ENCODE measurements at places on chromosomes 11 and 22. TPM values are rescaled to one million over a fixed set of nuclear protein-coding genes. Genes with fewer than 3 reads are reported as not detected.

The RFPL2 gene
- polyA plus RNA-seq, result 0.40 TPM

The MMP8 gene
- not detected for polyA plus RNA-seq

The NXPE1 gene
- polyA plus RNA-seq, result not detected

The XNDC1N gene
- polyA plus RNA-seq, result 9.0 TPM

The SMTN gene
- polyA plus RNA-seq, result 34.0 TPM

- peak within 1 kb of the TSS; percentile 76 for H3K4me3 ChIP-seq
- peaks cover 36% of the 10 kb centered on the region for H3K4me1 ChIP-seq
- H3K27ac ChIP-seq, result no peak within 1 kb of the TSS
- no peaks in the 10 kb centered on the region for H3K36me3 ChIP-seq
- H3K27me3 ChIP-seq, result peaks cover 48% of the 10 kb centered on the region
These were observed at the start of gene C1QTNF5 for GRCh38 chr11:119340335-119341221. TSS of gene C1QTNF5 (minus strand) at chr11:119340883. CDS start at chr11:119340397, 486 bp downstream.

- H3K4me3 ChIP-seq, result no peak overlapping the region
- no peak overlapping the region for H3K27ac ChIP-seq
- no peaks in the 10 kb centered on the region for H3K27me3 ChIP-seq
- peaks cover 7% of the 10 kb centered on the region for H3K36me3 ChIP-seq
- peaks cover 10% of the 10 kb centered on the region for H3K4me1 ChIP-seq
These were observed 2.3 kb upstream of the ANKRD13D start for GRCh38 chr11:67286621-67287333.

GRCh38 chr11:65787649-65788622 lies 1.1 kb downstream of the OVOL1 start:
- peak; percentile 91 for DNase-seq
- H3K27me3 ChIP-seq, result peaks cover 58% of the 10 kb centered on the region
- peaks cover 29% of the 10 kb centered on the region for H3K4me1 ChIP-seq
- no peaks in the 10 kb centered on the region for H3K36me3 ChIP-seq

- H3K27me3 ChIP-seq, result no peaks in the 10 kb centered on the region
- no peaks in the 10 kb centered on the region for H3K36me3 ChIP-seq
- no peak overlapping the region for H3K27ac ChIP-seq
These were observed 18.3 kb downstream of the AMPD3 start for GRCh38 chr11:10473371-10473770.

GRCh38 chr11:72585762-72586311 lies 88.4 kb downstream of the PDE2A start:
- no peak overlapping the region for H3K4me3 ChIP-seq
- H3K4me1 ChIP-seq, result peaks cover 12% of the 10 kb centered on the region
- no peak overlapping the region for H3K27ac ChIP-seq
- H3K27me3 ChIP-seq, result peaks cover 60% of the 10 kb centered on the region
- H3K36me3 ChIP-seq, result no peaks in the 10 kb centered on the region

- no peaks in the 10 kb centered on the region for H3K27me3 ChIP-seq
- H3K4me3 ChIP-seq, result peak overlapping the region; percentile 47
- no peaks in the 10 kb centered on the region for H3K36me3 ChIP-seq
- no peak for DNase-seq
- H3K4me1 ChIP-seq, result peaks cover 6% of the 10 kb centered on the region
- no peak overlapping the region for H3K27ac ChIP-seq
These were observed 583 bp upstream of the PKP3 start for GRCh38 chr11:393219-394033.

GRCh38 chr11:131441051-131441810 lies 70.8 kb downstream of the NTM start:
- H3K4me3 ChIP-seq, result no peak overlapping the region
- peaks cover 6% of the 10 kb centered on the region for H3K36me3 ChIP-seq
- H3K27me3 ChIP-seq, result no peaks in the 10 kb centered on the region

GRCh38 chr11:108826136-108826535 lies 161.3 kb downstream of the DDX10 start:
- H3K4me1 ChIP-seq, result no peaks in the 10 kb centered on the region
- H3K4me3 ChIP-seq, result no peak overlapping the region
- H3K36me3 ChIP-seq, result no peaks in the 10 kb centered on the region
- no peak overlapping the region for H3K27ac ChIP-seq
- DNase-seq, result no peak

DNA sequence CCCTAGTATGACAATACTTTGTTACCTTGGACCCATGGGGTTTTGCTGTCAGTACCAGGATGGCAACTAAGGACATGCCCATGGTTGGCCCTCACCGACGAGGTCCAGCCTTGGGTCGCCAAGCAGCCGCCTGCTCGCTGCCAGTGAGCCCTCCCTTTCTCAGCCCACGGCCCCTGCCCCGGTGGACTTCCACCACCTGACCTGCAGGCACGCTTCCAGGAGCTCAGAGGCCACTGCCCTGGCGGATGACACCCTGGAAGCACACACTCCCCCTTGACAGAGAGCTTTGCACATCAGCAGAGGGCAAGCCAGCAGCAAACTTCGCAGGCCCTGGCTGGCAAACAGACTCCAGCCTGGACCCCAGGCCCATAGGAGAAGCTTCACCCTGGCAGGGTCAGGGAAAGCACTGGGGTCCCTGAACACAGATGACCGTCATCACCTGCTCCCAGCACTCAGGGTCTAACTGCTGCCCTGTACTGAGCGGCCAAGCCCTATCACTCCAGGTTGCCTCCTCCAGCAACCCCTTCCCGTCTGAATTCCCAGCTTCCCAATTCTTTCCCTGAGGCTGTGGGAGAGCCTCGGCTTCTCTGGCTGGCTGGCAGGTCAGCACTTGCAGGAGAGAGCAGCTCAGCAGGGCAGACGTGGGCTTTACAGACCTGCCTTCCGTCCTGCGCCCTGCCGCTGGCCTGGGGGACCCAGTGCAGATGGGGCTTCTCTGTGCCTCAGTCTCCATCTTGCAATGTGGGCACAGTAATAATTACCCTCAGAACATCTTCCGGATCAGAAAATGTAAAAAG lies 2.7 kb upstream of the PPARA start:
- H3K4me3 ChIP-seq, result no peak overlapping the region
- H3K27me3 ChIP-seq, result peaks cover 36% of the 10 kb centered on the region
- H3K27ac ChIP-seq, result no peak overlapping the region
- no peaks in the 10 kb centered on the region for H3K36me3 ChIP-seq

DNA sequence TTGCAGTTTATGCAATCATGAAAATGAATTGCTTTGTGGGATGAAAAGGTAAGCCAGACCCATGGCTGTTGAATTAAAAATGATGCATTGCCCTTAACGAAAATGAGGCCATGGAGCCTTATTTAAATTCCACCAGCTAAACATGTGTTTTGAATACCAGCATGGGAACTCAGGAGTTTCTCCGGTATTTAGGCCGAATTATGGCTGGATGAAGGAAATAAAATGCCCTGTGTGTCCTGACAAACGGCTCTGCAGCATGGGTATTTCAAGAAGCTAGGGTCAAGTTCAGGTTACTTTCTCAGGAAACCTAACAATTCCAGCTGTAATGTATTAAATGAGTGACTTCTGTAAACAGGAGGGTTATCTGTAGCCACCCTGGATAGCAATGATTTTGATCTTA lies 38.3 kb downstream of the AMOTL1 start:
- no peak overlapping the region for H3K27ac ChIP-seq
- no peaks in the 10 kb centered on the region for H3K36me3 ChIP-seq
- H3K4me3 ChIP-seq, result no peak overlapping the region
- DNase-seq, result no peak
- peaks cover 16% of the 10 kb centered on the region for H3K4me1 ChIP-seq

GRCh38 chr11:13784441-13784840 lies 116.0 kb downstream of the FAR1 start:
- H3K36me3 ChIP-seq, result no peaks in the 10 kb centered on the region
- no peak overlapping the region for H3K4me3 ChIP-seq
- H3K27me3 ChIP-seq, result no peaks in the 10 kb centered on the region
- H3K4me1 ChIP-seq, result no peaks in the 10 kb centered on the region
- H3K27ac ChIP-seq, result no peak overlapping the region
- DNase-seq, result no peak

GRCh38 chr22:29580200-29580810 lies 608 bp downstream of the NIPSNAP1 start:
- H3K4me1 ChIP-seq, result peaks cover 10% of the 10 kb centered on the region
- peak overlapping the region; percentile 96 for H3K27ac ChIP-seq
- no peaks in the 10 kb centered on the region for H3K36me3 ChIP-seq
- H3K4me3 ChIP-seq, result peak overlapping the region; percentile 96
- H3K27me3 ChIP-seq, result no peaks in the 10 kb centered on the region

GRCh38 chr11:33021937-33022336 lies 6.3 kb downstream of the DEPDC7 start:
- H3K4me3 ChIP-seq, result no peak overlapping the region
- H3K27me3 ChIP-seq, result peaks cover 4% of the 10 kb centered on the region
- H3K36me3 ChIP-seq, result no peaks in the 10 kb centered on the region
- DNase-seq, result no peak
- H3K27ac ChIP-seq, result no peak overlapping the region
- H3K4me1 ChIP-seq, result peaks cover 19% of the 10 kb centered on the region

- no peak for DNase-seq
- H3K36me3 ChIP-seq, result peaks cover 11% of the 10 kb centered on the region
- no peaks in the 10 kb centered on the region for H3K27me3 ChIP-seq
- no peaks in the 10 kb centered on the region for H3K4me1 ChIP-seq
- H3K27ac ChIP-seq, result no peak overlapping the region
These were observed 13.4 kb downstream of the NADSYN1 start for GRCh38 chr11:71466358-71466757.
